ENCODE measurements at places on chromosomes 16 and 17.

- no peak for DNase-seq
These were observed 114.5 kb upstream of the GSE1 start for GRCh38 chr16:85498607-85499006.

- no peak for DNase-seq
These were observed 105.0 kb downstream of the ZNF778 start for GRCh38 chr16:89322321-89323119.

- DNase-seq: no peak
These were observed 11.2 kb downstream of the CA4 start for GRCh38 chr17:60160829-60161501.

- no peak for DNase-seq
These were observed 86.3 kb upstream of the TNRC6C start for GRCh38 chr17:77872199-77872598.

- DNase-seq: peak; percentile 59
These were observed 44.4 kb upstream of the MED13 start for GRCh38 chr17:62109378-62109902.

- DNase-seq: peak; percentile 83
These were observed 727 bp upstream of the TENT4B start for GRCh38 chr16:50152351-50152806.

- DNase-seq: peak; percentile 84
These were observed at the start of gene KLHL36 for GRCh38 chr16:84647828-84648594. KLHL36 (plus strand) TSS chr16:84648511; CDS start chr16:84650868, 2,357 bp downstream.

GRCh38 chr16:80938004-80938878 is 68.4 kb downstream of the CMC2 start:
- no peak for DNase-seq

- no peak for DNase-seq
These were observed 166.5 kb downstream of the STX8 start for GRCh38 chr17:9408868-9409829.

DNA sequence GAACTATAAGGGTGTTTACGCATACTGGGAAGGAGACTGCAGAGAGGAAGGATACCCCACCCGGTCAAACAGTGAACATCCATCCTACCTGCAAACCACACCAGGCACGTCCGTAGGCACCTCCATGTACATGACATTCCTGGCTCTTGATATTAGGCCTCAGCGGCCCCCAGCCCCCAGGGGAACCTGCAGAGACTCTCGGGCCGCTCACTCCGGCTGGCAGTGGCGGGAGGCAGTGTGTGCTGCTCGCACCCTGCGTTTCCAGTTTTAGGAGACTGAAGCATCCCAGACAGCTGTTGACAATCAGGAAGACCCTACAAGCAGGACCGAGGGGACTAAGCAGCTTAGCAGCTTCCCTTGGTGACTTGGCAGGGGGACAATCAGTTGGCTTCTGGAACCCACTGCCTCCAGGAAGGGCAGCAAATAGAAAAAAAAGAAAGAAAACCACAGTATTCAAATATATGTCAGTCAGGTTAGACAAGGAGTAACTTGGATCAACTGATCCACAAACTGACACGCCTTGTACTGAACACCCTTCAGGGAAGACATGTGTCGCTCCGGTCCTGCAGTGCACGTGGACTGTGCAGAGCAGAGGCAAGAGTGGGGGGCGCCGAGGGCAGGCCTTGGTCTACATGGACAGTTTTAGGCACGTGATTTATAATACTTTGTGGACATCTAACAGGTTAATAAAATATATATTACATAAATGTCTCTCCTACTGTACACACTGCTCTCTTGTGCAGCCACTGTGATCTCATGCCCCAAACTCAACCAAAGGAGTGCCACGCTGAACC is 29.9 kb upstream of the CLEC18B start:
- DNase-seq: no peak

DNA sequence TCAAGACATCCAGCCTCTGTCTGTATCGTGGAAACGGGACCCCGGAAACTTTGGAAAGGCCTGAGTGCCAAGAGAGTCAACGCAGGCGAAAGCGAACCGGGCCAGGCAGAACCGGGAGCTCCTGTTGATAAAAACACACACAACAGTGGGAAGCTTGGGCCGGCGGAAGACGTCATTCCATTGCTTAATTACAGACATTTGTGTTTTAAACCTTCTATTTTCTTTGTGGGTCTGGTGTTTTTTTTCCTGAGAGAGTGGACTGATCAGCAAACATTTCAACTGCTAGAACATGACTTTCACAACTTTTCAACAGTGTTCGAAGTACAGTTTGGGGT is 878 bp upstream of the RNF157 start:
- DNase-seq: no peak

- no peak for DNase-seq
These were observed 62.2 kb upstream of the SDK2 start for GRCh38 chr17:73706428-73706827.

- DNase-seq: no peak
These were observed 264.6 kb upstream of the KCNJ16 start for GRCh38 chr17:69810326-69810965.

DNA sequence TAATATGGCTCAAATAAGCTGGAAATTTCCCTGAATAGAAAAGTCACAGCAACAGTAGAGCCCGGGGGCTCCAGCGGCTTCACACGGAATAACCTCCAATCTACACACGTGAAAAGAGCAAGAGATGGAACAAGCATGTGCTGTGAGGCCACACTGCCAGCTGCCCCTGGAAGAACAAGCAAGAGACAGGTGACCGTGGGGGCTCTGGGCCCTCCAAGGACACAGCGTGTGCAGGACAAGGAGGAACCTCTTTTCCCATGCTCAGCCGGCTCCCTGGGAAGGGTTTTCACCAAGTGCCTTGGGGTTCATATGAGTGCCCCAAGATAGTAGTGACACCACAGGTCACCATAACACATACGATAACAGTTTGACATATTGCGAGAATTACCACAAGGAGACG is 110.2 kb upstream of the ZNF750 start:
- DNase-seq: no peak

DNA sequence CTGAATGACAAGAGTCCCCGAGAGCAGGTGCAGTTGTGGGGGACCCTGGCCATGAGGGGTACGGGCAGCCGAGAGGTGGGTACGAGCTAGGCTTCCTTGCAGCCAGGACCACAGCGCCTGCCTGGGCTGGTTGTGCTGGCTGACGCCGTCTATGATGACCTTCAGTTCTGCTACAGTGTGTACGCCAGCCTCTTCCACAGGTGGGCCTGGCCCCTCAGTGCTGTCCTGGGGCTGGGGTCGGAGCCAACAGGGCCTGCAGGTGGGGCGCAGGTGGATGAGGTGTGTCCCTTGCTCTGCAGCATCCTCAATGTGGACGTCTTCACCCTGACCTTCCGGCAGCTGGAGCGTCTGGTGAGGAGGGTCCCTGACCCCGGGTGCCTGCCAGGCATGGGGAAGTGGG is 7.2 kb downstream of the TSR3 start:
- DNase-seq: no peak

- no peak for DNase-seq
These were observed 13.5 kb downstream of the COL1A1 start for GRCh38 chr17:50187751-50188530.

DNA sequence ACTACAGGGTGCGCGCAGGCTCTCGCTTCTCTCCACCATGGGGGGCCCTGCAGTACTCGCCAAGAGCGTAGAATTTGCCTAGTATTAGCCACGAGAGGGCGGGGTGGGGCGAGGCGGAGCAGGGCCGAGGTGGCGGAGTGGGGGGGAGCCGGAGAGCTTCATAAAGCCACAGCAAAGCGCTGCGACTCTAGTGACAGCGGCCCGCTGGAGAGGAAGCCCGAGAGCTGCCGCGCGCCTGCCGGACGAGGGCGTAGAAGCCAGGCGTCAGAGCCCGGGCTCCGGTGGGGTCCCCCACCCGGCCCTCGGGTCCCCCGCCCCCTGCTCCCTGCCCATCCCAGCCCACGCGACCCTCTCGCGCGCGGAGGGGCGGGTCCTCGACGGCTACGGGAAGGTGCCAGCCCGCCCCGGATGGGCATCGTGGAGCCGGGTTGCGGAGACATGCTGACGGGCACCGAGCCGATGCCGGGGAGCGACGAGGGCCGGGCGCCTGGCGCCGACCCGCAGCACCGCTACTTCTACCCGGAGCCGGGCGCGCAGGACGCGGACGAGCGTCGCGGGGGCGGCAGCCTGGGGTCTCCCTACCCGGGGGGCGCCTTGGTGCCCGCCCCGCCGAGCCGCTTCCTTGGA is at the start of gene TBX21:
TBX21 (plus strand) TSS at position 190 of the 627 bp plus-strand sequence; CDS start at position 409, 219 bp downstream.
- peak; percentile 93 for DNase-seq

DNA sequence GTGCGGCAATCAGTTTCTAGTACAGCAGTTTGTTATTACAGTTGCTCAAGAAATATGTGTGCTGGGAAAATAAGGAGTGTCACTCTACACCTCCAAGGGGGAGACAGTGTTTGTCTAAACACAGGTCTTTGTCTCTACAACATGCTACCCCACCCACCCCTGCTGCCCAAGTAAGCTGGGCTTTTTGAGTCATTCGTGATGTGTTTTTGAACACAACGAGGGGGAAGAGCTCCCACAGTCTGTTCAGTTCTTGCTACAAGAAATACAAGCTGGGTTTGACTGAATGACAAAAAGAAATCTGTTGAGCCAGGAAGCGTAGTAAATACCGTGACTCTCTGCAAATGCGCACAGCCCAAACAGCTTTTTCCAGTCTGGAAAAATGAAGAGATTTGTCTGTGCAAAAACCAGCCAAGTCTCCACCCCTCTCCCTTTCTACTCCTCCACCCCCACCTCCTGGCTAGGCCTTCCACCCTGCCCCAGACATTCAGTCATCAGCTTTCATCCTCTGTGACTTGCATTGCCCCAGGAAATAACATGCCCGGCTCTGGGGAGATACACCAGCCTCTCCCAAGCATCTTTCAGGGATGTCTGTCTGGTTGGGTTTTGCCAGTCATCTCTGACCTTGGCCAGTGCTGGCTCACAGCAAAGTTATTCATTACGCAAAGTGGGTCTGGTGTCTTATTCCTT is 25.7 kb downstream of the CHD9 start:
- DNase-seq: no peak

- no peak for DNase-seq
These were observed 14.5 kb upstream of the RPL13 start for GRCh38 chr16:89545831-89546574.

DNA sequence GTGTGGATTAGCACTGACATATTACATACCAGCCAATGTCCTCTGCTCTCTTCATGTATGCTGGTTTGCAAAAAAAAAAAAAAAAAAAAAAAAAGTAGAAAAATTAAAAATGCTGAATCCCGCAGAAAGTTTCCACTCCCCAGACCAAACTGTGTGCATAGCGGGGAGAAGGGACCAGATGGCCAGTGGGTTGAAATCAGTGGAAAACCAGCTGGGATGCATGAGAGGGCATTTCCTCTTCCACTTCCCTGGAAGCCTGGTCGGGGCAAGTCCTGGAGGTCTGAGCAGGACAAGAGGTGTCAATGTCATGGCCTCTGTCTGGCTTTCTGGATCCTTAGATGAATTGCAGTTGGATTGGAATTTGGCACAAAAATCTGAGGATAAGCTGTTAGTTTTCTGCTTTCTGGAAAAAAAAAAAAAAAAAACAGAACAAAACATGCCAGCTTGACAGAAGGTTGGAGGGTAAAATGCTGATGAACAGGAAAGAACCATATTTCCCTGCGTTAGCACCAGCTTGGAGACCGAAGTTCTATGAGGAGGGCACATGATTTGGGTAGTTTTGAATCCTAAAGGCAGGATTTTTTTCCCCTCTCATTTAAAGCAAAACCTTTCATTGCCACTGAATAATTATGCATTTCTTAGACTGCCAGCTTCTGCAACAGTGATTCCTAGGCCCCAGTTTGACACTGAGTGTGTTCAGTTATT is 941.5 kb upstream of the EEF2KMT start:
- DNase-seq: no peak

- no peak for DNase-seq
These were observed 72.2 kb upstream of the BRD7 start for GRCh38 chr16:50440991-50441390.

DNA sequence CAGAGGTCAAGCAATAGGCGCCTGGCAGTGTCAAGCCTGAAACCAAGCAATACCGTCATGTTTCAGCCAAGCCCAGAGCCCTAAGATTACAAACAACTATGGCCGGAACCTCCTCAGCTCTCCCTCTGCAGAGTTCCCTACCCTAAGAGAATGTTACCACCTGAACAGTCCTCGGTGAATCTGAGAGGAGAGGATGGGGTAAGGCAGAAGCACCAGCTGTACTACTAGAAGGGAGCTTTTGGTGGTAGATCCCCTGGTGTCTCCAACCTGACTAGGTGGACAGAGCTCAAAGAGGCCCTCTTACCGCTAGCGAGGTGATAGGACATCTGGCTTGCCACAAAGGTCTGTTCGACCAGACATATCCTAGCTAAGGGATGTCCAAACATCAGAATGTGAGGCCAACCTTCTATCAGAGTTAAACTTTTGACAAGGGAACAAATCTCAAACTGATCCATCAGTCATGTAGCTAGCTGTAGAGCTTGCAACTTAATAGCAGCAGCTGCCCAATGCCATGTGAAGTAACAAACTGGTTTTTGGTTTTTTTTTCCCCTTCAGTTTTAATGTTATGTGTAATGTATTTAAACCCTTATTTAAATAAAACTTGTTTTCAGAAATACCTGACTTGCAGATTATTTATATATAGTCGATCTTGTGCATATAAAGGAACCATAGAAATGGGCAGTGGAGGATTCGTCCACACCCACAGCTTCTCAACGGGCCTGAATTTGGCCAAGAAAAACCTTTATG is 2.5 kb downstream of the EIF1 start:
- DNase-seq: no peak

- DNase-seq: no peak
These were observed 103.7 kb downstream of the NOG start for GRCh38 chr17:56697190-56697589.

GRCh38 chr16:22092143-22092933 is at the start of gene VWA3A:
VWA3A (plus strand) TSS chr16:22092541; CDS start chr16:22092638, 97 bp downstream.
- DNase-seq: no peak

Data from activated T-cell treated with anti-CD3 and anti-CD28 coated beads, Interleukin-2, amount 50 U/mL, for 24 hours (primary cell).